Stimulated activated CD4-positive, alpha-beta T cell treated with anti-CD3 and anti-CD28 coated beads, Interleukin-15, amount 100 ng/mL, for 24 hours (primary cell): ENCODE measurements at places on chromosomes 7 and 10.

- no peak for DNase-seq
Measured at GRCh38 chr7:55730197-55730596, 132.4 kb downstream of the SEPTIN14 start.

GRCh38 chr7:90675982-90676381 is 79.9 kb downstream of the CDK14 start:
- no peak for DNase-seq

GRCh38 chr10:130655313-130656186 is 519.4 kb downstream of the GLRX3 start:
- no peak for DNase-seq

GRCh38 chr10:73413108-73413527 is 740 bp downstream of the ANXA7 start:
- peak; percentile 60 for DNase-seq

DNA sequence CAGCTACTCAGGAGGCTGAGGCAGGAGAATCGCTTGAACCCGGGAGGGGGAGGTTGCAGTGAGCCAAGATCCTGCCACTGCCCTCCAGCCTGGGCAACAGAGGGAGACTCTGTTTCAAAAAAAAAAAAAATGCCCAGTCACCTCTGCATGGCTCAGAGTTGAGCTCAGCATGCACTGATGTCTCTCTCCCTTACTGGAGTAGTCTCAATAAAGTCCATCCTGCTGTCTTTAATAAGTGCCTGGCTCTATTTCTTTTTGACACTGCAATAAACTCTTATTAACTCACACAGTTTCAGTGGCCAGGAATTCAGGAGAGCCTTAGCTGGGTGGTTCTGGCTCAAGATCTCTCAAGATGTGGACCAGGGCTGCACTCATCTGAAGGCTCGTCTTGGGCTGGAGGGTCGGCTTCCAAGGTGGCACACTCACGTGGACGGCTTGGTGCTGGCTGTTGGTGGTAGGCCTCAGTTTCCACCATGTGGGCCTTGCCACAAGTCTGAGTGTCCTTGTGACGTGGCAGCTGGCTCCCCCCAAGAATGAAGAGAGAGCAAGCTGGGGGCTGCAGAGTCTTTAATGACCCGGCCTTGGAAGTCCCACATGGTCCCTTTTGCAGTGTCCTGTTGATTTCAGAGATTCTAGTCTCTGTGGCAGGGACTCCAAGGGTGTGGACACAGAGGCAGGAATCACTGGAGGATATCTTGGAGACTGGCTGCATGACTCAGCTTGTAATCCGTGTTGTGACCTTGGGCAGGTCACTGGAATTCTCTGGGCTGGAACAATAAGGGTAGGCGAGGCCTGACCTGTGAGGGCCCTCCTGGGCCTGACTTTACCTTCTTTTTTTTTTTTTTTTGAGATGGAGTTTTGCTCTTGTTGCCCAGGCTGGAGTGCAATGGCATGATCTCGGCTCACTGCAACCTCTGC is 85.9 kb upstream of the KMT2C start:
- DNase-seq, result no peak

DNA sequence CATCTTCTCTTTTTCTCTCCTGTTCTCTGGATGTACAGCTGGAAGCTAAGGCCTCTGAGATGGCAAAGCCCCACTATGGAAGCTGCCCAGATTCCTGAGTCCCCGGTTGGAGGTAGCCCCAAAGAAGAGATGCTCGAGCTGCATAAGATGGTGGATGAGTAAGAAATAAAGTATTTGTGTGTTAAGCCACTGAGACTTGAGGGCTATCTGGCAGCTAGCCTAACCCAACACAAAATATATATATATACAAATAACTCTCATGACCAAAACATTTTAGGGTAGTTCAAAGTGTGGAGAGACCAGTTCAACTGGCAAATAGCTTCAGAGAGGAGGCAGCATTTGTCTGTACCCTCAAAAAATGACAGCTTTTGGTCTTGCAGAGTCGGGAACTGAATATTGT is 72.4 kb upstream of the PDE1C start:
- no peak for DNase-seq

DNA sequence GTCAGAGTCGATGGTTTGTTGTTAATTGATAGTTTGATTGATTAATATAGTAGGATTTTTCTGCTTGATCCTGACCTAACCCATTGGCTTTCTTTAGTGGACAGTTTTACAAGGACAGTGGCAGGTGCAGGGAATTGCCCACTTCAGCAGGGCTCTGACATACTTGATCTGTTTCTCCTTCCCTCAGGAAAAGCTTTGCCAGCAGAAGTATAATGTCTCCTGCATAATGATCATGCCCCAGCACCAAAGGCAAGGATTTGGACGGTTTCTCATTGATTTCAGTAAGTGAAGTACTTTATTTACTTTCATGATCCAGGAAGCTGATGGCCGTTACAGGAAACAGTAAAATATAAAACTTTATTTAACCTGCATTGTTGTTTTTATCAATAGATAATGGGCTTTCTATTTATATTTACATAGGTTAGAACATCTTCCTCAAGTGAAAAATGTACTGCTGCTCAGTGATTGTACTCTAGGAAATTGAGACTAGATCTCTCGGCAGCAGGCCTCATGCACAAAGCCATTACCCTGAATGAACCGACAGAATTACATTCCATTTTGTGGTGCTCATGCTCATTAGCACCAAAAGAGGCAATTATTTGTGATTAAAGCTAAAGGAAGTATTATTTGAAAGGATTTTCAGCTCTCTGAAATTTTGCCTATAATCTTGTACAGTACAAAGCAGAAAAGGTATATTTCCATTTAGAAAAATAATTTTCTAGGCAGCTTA is 122.5 kb upstream of the SAMD8 start:
- no peak for DNase-seq

GRCh38 chr10:122264436-122264835 is 6.7 kb upstream of the BTBD16 start:
- no peak for DNase-seq

DNA sequence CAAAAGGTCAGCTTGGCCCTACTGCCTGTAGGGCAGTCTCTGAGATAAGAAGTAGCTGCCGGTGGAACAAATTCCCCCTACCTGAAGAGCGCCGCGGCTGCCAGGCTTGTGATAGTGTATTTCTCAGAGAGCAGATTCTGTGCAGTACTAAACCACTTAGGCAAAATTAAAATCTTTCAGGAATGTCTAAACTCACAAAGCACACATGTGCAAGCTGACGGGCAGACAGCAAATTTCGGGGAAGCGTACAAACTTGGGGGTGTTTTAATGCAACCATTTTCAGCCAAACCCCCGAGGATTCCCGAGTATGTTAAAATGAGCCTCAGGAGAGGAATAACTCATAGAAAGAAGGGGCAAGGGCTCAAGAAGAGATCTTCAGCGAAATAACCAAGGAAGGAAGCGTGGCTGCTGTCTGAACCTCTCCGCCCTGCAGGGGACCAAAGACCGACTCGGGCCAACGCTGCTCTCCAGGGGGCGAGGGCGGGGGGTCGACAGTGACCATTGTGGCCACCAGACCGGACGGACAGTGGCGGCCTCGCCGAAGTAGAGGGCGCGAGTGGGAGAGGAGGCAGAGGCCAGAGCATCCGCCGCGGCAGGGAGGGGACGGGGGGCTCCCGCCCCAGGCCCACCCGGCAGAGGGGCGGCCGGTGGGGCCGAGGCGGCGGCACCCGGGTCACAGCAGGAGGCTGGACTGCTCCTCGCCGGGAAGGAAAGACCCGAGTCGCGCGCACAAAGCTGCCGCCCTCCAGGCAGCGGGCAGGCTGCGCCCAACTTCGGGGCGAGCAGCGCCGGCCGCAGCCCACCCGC is 819 bp downstream of the HYCC1 start:
- DNase-seq, result peak; percentile 33

DNA sequence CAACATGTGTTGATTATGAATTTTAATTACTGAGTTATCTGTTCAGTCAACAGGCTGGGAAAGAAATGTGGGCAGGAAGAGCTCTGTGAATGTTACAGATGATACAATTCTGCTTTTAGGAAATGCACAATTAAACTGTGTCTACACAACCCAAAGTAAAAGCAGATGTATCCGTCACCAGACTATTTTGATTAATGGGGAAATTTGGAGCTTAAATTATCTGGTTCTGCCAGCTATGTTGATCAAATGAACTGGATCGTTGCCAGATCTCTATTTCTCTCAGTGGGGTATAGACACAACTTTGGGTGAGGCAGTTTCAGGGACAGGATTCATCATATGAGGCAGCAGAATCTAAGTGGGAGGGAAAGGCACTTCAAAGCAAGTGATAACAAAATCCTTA is 136.5 kb downstream of the NEUROD6 start:
- no peak for DNase-seq

DNA sequence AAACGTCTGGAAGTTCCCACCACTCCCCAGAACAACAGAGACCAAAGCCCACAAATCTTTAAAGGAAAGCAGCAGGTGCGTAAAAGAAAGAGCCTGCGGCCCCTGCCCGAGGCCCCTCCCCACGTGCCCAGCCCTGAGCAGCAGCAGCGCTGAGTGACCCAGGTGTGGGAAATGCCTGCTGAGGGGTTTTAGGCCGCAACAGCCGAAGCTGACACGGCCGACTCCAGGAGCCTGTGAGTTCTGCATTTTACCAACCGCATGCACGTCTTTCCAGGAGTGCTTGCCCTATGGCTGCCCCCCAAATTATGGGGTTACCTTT is 1.6 kb upstream of the KNDC1 start:
- DNase-seq, result no peak

DNA sequence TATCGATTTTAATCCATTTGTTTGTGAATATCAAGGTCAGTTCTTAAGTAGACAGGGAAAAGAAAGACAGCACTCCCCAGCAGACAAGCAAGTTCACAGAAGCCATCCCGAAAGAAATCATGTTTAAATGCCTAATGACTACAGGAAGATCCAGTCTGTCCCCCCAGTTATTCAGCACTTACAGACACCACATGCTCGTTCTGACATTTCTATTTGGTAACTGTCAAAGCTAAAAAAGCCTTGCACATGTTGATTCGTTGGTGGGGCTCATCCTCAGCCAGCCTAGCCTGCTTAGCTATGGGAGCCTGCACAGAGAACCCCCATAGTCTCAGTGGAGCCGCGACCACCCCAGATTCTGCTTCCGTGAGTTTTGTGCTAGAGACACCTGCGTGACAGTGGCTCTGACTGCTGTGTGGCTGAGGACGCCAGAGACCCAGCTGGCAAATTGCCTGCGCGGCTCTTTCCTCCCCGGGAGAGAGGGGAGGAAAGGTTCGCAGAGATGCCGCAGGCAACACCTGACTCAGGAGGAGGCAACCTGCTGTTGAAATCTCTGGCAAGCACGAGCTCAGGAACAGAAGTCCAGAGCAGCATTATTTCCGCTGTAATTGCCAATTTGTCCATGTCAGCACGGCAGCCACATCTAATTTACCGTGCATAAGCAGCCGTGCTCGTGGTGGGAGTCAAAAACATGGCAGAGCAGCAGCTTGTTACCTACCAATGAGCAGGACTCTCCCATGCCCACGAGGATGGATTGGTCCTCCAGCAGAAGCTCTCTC is 194.2 kb downstream of the GPAM start:
- no peak for DNase-seq

DNA sequence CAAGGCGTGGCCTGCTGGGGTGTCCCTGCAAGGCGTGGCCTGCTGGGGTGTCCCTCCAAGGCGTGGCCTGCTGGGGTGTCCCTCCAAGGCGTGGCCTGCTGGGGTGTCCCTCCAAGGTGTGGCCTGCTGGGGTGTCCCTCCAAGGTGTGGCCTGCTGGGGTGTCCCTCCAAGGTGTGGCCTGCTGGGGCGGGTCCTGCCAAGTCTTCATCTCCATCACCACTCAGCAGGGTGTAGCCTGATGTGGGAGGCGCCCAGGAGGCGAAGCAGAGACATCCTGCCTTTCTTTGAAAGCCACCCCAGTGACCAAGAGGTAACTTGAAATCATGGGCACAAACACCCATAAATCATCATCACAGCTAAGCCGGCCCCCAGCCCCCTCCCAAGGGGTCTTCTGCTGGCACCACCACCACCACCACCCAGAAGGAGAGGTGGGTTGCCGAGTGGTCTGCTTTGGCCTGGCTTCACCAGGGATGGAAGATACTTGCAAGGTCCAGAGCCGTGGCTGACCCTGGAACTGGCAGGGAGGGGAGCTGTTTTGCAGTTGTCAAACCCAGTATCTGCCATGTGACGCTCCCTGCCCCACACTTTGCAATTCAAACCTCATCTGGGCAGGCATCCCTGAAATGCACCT is 190.6 kb downstream of the EBF3 start:
- DNase-seq, result no peak

GRCh38 chr10:89138755-89139490 is 68.2 kb downstream of the CH25H start:
- DNase-seq, result no peak

DNA sequence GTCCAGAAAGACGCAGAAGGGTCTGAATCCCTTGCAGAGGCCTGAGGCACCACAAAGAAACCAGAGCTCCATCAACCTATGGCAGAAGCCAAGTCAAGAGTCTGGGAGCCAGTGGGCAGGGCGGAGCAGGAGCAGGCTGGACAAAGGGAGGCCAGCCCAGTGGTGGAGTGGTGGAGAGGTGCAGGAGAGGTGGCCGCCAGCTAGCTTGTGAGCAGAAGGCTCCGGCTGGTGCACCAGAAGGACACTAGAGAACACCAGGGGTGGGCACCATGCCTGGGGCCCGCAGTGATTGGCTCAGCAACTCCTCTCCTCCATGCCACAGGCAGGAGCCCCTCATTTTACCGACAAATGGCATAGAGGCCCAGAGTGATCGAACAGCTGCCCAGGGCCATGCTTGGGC is 186.6 kb downstream of the GRID1 start:
- no peak for DNase-seq

GRCh38 chr10:120174491-120174890 is 282.0 kb downstream of the SEC23IP start:
- DNase-seq, result no peak

- DNase-seq, result no peak
Measured at GRCh38 chr10:11175823-11176243, 158.2 kb downstream of the CELF2 start.

DNA sequence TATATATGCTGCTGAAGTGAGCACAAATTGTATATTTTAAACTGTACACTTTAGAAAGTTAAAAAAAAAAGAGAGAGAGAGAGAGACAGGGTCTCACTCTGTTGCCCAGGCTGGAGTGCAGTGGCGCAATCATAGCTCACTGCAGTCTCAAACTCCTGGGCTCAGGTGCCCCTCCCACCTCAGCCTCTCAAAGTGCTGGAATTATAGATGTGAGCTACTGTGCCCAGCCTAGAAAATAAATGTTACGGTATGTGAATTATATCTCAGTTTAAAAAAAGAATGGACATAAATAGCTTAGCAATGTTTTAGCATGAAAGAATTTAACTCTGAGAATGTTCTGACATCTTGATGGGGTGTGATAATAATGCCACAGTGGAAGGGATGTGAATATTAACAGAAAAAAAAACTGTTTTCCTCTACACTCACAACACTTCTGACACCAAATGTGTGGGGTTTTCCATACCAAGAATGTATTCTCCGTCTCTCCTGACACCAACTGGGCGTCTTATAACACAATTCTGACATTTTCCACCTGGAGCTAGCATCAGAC is 162.1 kb downstream of the PLCE1 start:
- no peak for DNase-seq

- no peak for DNase-seq
Measured at GRCh38 chr7:36185756-36186155, 32.7 kb downstream of the EEPD1 start.

DNA sequence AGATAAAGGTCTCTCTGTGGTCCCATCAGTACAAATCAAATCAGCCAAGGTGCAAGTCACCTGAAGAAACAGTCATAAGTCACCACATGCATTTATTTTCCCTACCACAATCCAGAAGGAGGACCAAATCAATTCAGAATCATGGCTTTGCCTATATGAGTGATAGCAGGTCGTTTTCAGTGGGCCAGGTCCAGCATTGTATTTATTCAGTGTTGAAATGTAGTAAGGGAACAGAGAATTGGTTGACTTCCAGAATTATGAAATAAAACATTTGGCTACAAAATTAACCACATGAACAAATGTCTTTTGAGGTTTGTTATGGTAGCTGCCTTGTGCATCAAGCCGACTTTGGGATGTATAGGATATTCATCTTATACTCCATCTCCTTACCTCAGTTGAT is 88.4 kb downstream of the POLR1F start:
- no peak for DNase-seq
